Activated CD8-positive, alpha-beta memory T cell treated with anti-CD3 and anti-CD28 coated beads for 48 hours (primary cell): ENCODE measurements at places on chromosomes 6 and 20.

- no peak for DNase-seq
These were observed 39.8 kb downstream of the SNX5 start for GRCh38 chr20:17928633-17929311.

- no peak for DNase-seq
These were observed 730.4 kb downstream of the KIF16B start for GRCh38 chr20:15842872-15843271.

DNA sequence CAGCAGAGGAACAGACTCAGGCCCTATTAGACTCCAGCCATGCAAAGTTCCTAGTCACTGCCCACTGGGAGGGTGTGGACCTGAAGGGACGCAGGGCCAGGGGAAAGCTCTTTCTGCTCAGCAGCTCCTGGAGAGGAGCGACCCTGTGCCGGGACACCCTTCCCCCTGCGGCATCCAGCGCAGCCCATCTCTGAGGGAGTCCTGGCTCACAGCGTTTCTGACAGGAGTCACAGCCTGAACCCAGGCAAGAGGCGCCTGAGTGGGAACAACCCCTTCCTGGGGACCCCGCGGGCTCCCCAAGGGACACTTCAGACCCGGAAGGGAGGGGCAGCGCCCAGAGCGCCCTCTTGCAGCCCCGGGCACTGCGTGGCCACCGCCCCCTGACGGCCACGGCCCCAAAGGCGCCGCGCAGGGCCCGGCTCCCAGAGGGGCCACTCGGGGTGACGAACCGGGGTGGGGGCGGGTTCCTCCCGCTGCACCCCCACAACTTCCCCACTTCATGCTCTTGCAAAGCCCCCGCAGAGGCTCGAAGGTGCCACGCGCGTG, 862 bp downstream of the UCKL1 start:
- DNase-seq: no peak

- no peak for DNase-seq
These were observed 16.9 kb downstream of the GPR31 start for GRCh38 chr6:167140589-167141474.

DNA sequence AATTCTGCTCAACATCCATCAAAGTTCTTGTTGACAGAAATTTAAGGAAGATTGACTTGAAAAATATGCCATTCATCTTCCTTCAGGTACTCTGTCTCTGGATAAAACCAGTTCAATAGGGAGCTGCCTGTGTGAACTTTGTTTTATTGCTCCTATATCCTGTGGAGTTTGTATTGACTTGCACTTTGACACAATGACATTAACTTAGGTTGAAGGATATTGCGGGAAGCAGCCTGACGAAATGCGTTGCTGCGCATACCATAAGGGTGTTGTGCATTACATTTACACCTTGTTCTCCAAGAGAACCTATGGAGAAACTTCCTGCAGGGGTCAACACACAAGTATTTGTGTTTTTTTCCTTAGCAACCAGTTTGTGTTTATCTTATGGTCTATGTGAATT, 185.4 kb upstream of the GRIK2 start:
- DNase-seq: no peak

DNA sequence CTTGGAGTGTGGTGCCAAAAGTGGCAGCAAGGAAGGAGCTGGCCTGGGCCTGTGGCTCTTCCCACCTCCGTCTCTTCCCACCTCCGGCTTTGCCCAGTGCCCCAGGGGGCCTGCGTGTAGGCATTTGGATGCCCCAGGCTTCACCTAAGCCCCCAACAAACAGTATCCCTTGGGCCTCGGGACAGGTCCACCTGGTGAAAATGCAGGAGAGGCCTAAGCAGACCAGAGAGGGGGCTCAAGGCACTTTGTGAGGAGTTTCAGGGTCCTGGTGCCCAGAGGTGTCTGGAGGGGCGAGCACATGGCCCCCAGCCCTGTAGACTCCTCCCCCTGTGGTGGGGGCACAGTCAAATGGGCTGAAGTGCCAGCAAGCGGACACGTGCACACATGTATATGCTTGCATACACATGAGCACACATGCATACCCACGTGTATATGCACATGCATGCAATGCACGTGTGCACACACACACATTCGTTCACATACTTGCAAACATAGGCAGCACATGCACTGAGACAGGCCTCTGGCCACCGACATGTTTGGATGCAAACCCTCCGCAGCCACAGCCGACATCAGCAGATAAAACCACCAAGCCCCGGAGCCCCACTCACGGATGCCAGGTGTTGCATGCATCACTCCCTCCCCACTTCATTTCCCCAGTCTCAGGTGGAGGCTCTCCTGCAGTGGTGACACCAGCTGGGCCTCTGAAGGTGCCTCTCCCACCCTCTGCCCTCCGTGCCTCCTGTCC, 124.5 kb downstream of the TAF4 start:
- DNase-seq: no peak

DNA sequence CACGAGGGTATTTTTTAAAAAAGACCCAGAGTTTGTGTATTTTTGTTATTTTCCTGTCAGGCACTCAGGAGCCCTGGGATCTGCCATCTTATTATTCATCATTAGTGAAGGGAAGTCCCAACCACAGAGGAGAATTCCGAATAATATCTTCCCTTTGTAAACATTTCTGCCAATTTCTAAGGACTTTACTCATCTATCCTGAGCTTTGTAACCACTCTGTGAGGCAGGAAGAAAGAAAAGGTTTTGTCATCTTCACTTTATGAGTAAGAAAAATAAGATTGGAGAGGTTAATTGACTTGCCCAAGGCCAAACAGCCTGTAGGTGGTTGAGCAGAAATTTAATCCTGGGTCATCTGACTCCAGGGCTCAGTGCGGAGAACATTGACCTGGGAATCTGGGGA, 23.0 kb upstream of the IYD start:
- no peak for DNase-seq
